ENCODE measurements at places on chromosomes 2 and 18.

DNA sequence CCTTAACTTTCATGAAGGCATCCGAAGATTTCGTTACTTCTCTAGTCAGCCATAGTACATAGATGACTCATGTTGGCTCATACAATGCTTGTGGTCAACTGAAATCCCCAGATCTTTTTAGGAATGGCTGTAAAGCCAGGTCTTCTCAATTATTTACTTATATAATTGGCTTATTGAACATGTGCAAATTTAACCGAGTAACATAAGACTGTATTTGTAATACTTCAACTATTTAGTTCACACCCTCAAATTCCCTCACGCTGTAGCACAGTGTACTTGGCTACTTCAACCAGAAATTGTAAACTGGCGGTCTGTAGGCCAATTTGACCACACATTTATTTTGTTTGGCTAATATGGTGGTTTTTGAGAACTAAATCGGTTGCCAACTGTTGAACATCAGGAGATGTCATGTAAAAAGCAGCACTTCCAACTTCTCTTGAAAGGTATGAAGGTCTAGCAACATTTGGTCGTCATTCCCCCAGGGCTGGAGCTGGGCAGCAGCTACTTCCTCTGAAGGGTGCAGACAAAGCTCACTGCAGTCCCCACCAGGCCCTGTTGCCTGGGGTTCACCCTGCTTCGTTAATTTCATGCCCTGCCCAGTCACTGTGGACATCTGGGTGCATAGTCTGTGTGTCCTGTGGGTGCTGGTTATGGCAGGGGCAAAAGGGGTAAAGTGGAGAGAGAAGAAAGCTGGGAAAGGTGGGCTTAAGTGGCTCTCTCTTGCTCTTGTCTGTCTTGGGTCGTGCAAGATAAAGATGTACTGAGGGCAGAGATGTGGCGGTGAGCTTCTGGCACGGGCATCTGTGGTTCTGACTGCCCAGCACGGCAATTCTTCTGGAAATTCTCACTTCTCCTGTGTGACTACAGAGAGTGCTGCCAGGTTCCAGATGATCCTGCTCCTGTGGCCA lies 3.2 kb upstream of the SH3RF3 start:
- DNase-seq, result no peak

DNA sequence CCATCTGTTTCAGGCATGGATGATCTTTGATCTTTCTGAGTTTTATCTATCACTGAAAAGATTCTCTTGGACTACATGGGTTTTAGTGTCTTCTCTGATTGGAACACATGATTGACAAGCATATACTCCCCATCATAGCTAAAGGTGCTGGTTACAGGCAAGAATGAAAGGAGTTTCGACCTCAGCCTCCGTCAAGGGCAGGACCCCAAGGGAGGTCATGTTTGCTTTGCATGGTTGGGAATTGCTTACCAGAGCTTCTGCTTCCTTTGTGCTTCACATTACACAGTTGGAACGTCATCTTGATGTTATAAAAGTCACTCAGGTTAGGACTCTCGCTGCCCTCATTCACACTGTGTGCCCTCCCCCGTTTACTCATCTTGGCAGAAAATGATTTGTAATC lies 287.7 kb downstream of the PIK3C3 start:
- no peak for DNase-seq

GRCh38 chr2:191441496-191442214 lies 196.5 kb downstream of the MYO1B start:
- no peak for DNase-seq

DNA sequence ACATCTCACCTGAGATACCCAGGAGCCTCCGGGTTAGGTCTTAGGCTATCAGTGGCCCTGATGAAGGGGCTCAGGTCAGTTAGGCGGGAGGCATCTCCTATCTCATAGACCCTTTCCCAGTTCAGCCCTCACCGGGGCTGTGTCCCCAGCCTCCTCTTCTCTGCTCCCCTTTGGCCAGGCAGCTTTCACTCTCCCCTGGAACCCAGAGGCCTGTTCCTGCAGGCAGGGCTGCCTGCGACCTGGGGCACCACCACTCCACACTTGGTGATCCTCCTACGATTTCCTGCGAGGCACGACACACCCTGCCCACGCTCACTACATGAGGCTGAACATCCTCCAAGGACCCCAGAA lies 51.2 kb downstream of the SFXN5 start:
- no peak for DNase-seq

DNA sequence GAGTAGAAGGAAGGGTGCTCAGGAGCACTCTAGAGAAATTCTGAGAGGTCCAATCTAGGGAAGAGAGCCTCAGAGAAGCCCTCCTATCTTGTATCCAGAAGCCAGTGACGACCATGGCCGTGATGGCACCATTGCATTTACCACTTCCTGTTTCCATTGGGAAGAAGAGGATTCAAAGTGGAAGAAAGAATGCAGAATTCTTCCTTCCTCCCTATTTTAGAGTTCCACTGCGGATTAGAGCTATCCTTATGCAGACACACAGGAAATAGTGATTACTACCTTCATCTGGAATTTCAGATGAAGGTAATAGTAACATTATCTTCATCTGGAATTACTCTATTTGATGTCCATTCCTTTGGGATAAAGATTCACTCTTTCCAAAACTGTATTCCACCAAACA lies 45.6 kb upstream of the PCBP1 start:
- no peak for DNase-seq

- DNase-seq, result no peak
Measured at GRCh38 chr18:35852786-35853185, 119.7 kb upstream of the RMP24 start.

DNA sequence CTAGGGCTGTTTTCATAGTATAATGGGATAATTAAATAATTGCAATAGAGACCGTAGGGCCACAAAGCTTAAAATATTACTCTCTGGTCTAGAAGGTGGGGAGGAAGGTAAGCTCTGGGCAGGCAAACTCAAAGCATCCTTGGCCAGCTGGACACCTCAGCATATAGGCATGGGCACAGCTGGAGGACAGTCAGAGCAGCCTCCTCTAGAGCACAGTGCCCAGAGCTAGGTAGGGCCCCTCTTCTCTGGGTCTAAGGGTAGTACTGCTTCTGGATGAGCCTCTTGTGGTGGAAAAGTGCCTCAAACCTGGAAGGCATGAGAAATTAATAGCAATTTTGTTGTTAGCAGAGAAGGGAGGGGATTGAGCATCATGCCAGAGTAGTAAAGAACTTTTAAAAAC lies 291.3 kb upstream of the FBXO11 start:
- DNase-seq, result no peak

- DNase-seq, result no peak
Measured at GRCh38 chr18:25099895-25100294, 252.1 kb downstream of the ZNF521 start.

DNA sequence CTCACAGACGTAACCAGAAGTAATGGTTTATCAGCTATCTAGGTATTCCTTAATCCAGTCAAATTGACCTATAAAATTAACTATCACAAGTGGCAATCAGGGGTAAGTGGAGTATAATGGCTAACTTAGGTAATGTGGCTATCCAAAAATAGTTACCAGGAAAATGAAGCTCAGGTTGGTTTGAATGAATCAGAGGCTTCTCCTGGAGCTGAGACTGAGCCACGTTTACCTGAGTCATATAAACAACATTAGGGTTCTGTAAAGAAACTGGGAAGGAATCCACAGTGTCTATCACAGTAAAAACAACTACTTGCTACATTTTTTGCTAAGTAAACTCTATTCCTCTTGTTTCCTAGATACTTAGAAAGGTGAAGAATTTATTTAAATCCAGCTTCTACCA lies 236.0 kb upstream of the SPHKAP start:
- DNase-seq, result no peak

- DNase-seq, result no peak
Measured at GRCh38 chr2:223001797-223002175, 50.2 kb upstream of the KCNE4 start.

DNA sequence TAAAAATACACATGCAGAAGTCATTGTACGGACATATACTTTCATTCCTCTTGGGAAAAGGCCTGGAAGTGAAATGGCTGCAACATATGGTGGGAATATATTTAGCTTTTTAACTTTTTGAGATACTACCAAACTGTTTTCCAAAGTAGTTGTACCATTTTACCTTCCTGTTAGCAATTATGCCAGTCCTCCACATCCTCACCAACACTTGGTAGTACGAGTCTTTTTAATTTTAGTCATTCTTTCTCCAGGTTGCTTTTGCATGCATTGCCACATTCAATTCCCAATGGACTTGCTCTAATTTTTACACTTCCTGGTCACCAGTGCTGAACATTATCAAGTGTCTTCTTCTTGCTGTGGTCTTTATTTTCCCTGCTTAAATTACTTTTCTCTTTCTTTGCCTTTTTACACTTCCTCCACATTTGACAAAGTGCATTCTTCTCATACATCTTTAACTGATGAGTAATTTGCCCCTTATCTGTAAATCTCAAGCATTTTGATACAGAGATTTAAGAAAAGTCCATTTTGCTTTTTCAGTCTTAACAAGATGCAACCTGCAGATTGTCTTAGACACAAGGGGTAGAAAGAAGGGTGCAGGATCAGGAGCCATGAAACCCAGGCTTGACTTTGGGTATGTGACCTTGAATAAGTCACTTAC lies 14.5 kb downstream of the VIT start:
- DNase-seq, result no peak

DNA sequence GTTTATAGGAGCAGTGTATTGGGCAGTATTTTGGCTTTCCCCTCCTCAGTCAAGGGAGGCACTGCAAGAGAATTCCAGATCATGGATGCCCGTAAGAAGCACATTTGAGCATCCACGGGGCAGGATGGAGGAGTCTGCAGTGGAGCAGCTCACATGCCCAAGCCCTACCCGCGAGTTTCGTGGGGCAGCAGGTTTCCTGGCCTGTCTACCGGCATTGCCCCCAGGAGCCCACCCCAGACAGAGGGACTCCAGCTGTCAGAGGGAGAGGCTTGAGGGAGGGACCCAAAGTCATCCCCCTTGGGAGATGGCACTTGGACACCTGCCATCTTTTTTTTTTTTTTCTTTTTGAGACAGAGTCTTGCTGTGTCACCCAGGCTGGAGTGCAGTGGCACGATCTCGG lies 31.3 kb downstream of the TMEM177 start:
- no peak for DNase-seq

DNA sequence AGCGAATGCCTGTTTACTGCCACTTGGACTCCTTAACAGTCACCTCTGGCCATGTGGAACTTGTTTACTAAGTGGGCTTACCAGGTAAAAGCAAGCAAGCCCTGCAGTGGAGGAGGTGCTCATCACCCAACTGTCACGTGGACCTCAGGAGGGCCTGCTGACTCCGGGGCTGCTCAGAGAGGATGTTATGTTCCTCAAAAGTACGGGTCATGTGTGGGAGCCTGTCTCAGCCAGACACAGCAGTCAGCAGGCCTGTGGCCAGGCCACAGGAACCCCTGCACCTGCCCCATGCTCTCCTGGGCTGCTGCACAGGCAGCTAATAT lies 36.2 kb downstream of the AMER3 start:
- DNase-seq, result no peak

DNA sequence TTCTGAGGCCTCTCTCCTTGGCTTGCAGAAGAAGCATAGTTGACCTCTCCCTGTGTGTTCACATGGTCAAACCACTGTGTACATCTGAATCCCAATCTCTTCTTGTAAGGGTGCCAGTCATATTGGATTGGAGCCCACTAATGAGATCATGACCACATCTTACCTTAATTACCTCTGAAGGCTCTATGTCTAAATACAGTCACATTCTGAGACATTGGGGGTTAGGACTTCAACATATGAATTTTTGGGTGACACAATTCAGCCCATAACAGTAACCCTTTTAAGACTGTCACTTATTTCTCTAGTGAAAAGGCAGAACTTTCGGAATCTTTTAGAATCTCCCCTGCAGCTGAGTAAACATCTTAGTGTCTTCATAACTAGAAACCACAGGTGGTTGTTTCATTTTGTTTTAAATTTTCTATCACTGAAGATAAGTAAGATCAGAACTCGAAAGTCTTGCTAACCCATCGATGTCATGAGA lies 33.3 kb downstream of the BMP10 start:
- DNase-seq, result no peak

GRCh38 chr18:68152770-68153169 lies 562.1 kb downstream of the TMX3 start:
- DNase-seq, result no peak

GRCh38 chr2:162769066-162769465 lies 69.5 kb downstream of the KCNH7 start:
- DNase-seq, result no peak

GRCh38 chr18:71899707-71900472 lies 644.3 kb downstream of the CBLN2 start:
- no peak for DNase-seq

DNA sequence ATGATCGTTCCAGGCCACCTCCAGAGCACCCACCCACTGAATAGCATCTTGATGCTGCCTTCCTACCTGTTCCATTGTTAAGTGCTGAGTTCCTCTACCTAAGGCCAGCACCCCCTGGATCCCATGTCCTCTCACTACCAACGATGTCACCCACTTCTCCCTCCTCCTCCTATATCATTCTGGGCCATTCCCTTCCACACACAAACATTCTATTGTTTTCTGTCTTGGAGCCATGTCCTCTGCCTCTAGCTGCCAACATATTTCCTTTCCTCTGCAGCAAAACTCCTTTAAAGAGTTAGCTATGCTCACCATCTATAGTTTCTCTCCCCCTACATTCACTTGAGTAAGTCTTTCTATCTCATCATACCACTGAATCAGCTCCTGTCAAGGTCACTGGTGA lies 64.0 kb upstream of the ACKR3 start:
- no peak for DNase-seq

DNA sequence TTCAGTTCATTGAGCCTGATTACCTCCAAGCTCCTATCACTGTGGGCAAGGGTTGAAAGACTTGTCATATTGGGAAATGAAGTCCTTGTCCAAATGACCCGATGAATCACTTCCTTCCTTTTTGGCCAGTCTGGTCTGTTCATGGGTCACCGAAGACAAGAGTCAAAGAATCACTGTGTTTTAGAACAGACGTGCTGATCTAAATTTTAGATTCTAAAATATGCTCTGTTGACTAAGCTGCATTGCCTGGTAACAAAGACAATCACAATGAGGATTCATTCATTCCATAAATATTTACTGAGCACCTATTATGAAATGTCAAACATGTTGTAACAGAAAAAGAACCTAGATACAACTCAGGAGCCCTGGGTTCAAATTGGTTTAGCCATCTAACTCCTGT lies 99.4 kb upstream of the RND3 start:
- DNase-seq, result no peak

DNA sequence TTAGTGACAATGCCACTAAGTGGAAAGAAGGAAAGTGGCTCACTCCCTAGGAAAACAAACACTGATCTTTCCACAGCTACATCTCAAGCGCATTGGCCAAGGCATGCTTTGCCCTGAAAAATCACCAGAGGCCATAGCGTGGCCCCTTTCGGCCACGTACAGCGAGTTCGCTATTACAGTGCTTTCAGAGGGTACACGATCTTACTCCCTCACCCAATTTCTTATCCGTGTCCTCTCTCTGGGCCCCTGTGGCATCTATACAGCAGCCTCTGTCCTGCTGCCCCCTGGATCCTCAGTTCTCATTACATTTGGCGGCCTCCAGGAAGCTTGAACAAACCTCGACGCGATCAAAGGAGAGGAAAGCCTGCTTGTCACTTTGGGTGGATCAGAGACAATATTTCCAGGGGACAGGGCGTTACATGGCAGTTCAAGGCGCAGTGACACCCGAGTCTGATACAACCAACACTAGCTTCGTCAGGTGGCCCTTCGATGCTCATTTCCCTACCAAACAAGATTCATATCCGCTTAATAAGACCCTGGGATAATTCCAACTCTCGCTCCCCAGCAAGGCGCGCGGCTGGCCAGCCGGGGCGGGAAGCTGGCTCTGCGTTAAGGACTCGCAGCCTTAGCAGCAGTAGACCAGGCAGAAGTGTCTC lies 941 bp downstream of the SKOR2 start:
- no peak for DNase-seq
